ENCODE measurements at places on chromosomes 1 and 21. TPM values are rescaled to one million over a fixed set of nuclear protein-coding genes. Genes with fewer than 3 reads are reported as not detected.

Gene ATP1A4
- total RNA-seq: not detected

Gene USP1
- total RNA-seq: 32.3 TPM

Gene LCE2B
- not detected for total RNA-seq

Gene TTC34
- total RNA-seq: 0.02 TPM

Gene AMIGO1
- total RNA-seq: 1.6 TPM

Gene ITLN1
- not detected for total RNA-seq

Gene AADACL3
- not detected for total RNA-seq

Gene ZFP69B
- total RNA-seq: 3.0 TPM

Gene SELL
- total RNA-seq: 0.24 TPM

Gene ASTN1
- not detected for total RNA-seq

Gene SDC3
- 14.0 TPM for total RNA-seq

Gene DNM3
- total RNA-seq: 0.70 TPM

Gene SAMD13
- total RNA-seq: 1.1 TPM
